NCI-H2081 treated with DMSO at 0.1 percent for 48 hours (cell line): ENCODE measurements at places on chromosomes 3 and 15.

DNA sequence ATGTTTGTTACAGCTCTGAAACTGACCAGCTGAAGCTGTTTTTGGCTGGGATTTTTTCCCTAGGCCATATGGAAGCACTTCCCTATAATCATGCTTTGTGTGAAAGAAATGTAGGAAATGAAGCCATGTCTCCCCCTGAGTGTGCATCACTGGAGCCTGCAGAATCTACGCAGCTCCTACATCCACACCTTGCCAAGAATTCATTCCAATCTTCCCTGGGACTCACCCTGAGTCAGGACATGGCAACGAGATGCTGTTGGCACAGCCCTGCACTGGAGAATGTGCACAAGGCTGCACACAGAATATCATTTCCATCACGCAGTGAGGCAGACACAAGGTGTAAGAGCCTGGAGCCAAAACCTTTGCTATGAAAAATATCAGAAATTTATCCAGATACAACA lies 189.5 kb downstream of the ADAMTSL3 start:
- DNase-seq: no peak

GRCh38 chr3:86968244-86968932 lies 22.6 kb downstream of the VGLL3 start:
- no peak for DNase-seq

DNA sequence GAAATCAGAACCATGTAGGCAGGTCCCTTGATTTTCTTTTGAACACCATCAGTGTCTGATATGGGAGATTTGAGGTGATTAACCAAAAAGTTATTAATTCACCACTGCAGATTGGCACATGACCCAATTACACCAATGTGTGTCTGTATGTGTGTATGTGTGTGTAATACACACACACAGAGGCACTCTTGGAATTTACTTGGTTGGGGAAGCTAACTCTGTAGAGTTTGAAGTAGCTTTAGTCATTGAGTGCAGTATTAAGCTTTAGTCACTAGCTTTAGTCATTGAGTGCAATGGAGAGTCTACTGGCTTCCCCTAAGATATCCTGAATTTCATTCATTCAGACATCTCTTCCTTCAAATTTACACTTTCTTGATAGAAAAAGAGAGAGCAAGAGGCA lies 109.4 kb upstream of the C15orf61 start:
- no peak for DNase-seq

GRCh38 chr3:54123776-54124196 lies 1.4 kb downstream of the CACNA2D3 start:
- DNase-seq: no peak

- DNase-seq: peak; percentile 50
Observed at GRCh38 chr3:20511863-20512505, 326.0 kb upstream of the SGO1 start.

GRCh38 chr3:128799653-128800052 lies 73.7 kb downstream of the RAB7A start:
- no peak for DNase-seq

- no peak for DNase-seq
Observed at GRCh38 chr3:183106635-183107034, 7.3 kb upstream of the MCCC1 start.

DNA sequence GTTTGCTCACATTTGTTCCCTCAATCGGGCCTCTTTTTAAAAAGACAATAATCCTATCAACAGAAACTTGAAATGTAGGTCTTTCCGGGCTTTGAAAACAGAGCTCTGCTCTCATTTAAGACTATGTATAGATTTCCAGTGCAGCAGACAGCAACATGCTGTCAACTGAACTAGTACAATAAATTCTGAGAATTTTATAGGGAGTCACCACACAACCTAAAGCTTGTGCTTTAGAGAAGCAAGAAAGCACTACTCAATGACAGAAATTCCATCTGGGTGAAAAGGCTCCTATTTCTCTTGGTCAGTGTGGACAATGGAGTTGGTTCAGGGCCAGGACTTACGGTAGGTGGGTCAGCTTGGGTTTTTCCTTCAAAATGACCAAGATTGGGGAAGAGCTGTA lies 583.5 kb downstream of the ROBO1 start:
- no peak for DNase-seq
